ENCODE measurements at places on chromosomes 1 and 21. TPM values are rescaled to one million over a fixed set of nuclear protein-coding genes. Genes with fewer than 3 reads are reported as not detected.

SPRR3 gene
- total RNA-seq: not detected

KIAA0040 gene
- 15.0 TPM for total RNA-seq

PPIAL4G gene
- total RNA-seq: not detected

VSIG8 gene
- total RNA-seq: not detected

OR2T33 gene
- not detected for total RNA-seq

FHL3 gene
- 34.4 TPM for total RNA-seq

CDA gene
- total RNA-seq: 12.5 TPM

DHRS3 gene
- total RNA-seq: 37.6 TPM

BNIPL gene
- 3.8 TPM for total RNA-seq

Measured in WTC11 (cell line).